ENCODE measurements at places on chromosomes 5 and 9.

GRCh38 chr9:38042626-38043357 lies 26.2 kb downstream of the SHB start:
- no peak for DNase-seq

- DNase-seq: no peak
Observed at GRCh38 chr5:139814191-139814601, 18.6 kb downstream of the PSD2 start.

GRCh38 chr9:69056191-69056815 lies 20.8 kb downstream of the FXN start:
- DNase-seq: no peak

GRCh38 chr9:14136646-14137370 lies 177.1 kb downstream of the NFIB start:
- no peak for DNase-seq

DNA sequence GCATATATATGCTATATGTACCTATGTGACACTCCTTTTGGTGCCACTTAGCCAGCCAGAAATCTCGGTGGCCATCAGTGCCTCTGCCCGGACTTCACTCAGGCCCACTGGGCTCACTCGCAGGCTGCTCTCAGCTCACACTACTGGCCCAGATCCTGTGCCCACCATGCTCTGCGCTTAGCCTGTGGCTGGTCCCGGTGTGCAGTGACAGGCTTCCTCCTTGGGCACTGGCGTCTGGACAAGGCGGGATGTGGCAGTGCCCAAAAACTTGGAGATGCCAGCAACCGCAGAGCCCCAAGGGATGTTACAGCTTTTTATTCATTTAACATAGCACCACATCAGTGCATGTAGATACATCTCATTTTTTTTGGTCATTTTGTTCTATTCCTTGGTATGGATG lies 77.4 kb downstream of the NREP start:
- DNase-seq: no peak

GRCh38 chr9:115992834-115993233 lies 160.8 kb upstream of the PAPPA start:
- DNase-seq: no peak

All from GM12892 (cell line).